Left kidney (tissue), 8 donors: ENCODE measurements at places on chromosomes 1 and 21. TPM values are rescaled to one million over a fixed set of nuclear protein-coding genes. Genes with fewer than 3 reads are reported as not detected.

- DNase-seq: no peak
Observed at GRCh38 chr21:36852293-36852692, 114.2 kb downstream of the HLCS start.

PBXIP1 gene
- 59.6 TPM for polyA plus RNA-seq

GRCh38 chr1:15051882-15052528, 101.5 kb upstream of the TMEM51 start:
- no peak for DNase-seq

YBEY gene
- polyA plus RNA-seq: 24.8 TPM

DNA sequence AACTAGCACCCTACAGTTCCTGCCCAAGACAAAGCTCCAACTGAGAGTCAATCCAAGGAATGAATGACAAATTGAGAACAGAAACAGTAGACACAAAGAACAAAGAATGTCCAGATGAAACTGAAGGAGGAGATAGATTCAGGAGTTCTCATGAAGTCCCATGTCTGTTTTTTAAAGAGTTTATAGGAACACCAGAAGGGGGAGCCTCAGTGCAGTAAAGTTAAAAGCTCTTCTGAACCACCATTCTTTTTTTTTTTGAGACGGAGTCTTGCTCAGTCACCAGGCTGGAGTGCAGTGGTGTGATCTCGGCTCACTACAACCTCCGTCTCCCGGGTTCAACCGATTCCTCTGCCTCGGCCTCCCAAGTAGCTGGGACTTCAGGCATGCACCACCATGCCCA, 323.6 kb downstream of the MRPL39 start:
- peak; percentile 26 for DNase-seq

GRCh38 chr1:233668725-233669294, 54.9 kb downstream of the KCNK1 start:
- no peak for DNase-seq

KRTAP21-1 gene
- polyA plus RNA-seq: not detected

- no peak for DNase-seq
Observed at GRCh38 chr1:156128654-156129597, 14.4 kb downstream of the LMNA start.

AMY1B gene
- not detected for polyA plus RNA-seq

GRCh38 chr1:170073893-170074249, 624 bp downstream of the KIFAP3 start:
- no peak for DNase-seq

DNA sequence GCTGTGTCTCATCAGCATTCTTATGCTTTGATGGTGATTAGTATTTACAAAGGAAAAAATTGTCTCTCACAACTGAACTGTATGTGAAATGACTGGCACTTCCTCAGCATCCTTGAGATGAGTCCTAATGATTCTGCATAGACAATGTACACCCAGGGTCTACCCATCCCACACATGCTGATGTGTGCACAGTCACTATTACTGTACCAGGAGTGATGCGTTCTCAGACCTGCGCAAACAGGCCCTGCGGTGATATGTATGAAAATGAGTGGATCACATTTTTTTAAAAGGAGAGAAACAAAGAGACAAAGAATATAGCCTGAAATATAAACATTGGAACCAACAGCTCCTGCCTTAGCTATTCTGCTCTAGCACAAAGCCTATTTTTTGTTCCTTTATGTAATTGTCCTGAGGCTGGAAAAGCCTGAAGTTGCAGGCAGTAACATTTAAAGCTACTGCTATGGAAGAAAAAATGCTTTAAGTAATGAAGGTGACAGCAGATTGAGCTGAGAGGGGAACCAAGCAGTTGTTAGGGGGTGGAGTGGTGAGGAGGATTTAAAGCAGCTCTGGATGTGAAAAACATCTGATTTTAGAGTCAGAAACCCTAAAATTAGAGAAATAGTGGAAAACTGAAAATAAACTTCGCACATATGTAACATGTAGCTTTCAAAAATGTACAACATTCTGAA, 5.5 kb downstream of the RCAN1 start:
- no peak for DNase-seq

- DNase-seq: no peak
Observed at GRCh38 chr1:13617773-13618172, 34.1 kb downstream of the PDPN start.

DNA sequence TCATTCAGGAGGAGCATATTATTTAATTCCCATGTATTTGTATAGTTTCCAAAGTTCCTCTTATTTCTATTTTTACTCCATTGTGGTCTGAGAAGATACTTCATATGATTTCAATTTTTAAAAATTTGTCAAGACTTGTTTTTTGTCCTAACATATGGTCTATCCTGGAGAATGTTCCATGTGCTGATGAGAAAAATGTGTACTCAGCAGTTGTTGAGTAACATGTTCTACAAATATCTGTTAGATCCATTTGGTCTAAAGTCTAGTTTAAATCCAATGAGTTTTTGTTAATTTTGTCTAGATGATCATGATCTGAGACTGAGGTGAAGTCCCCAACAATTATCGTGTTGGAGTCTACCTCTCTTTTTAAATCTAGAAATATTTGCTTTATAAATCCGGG, 14.5 kb downstream of the PSMG1 start:
- DNase-seq: no peak

DNA sequence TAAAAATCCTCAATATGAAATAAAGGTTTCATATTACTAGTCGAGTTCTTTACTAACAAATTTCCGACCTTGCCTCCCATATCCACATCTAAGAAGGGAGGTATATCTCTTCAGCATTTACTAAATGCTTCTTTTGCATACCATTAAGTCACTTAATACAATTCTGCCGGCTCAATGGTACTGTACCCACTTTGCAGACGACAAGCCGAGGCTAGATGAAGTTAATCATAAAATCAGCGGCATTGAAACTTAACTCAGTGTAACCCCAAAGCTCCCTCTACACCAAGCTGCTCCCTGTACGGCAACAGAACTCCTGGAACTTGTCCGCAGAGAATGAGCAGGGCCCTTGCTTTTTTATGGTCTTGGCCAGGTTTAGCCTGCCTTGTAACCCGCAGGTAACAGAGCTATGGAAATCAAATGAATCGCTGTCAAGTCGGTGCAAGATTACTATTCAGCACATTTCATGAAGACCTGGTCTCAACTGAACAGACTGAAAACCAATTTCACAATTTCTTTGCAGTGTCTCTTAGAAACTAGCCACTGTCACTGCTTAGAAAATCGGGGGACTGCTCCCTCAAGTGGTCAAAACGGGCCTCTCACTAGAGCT, 738 bp downstream of the INTS7 start:
- no peak for DNase-seq

DNA sequence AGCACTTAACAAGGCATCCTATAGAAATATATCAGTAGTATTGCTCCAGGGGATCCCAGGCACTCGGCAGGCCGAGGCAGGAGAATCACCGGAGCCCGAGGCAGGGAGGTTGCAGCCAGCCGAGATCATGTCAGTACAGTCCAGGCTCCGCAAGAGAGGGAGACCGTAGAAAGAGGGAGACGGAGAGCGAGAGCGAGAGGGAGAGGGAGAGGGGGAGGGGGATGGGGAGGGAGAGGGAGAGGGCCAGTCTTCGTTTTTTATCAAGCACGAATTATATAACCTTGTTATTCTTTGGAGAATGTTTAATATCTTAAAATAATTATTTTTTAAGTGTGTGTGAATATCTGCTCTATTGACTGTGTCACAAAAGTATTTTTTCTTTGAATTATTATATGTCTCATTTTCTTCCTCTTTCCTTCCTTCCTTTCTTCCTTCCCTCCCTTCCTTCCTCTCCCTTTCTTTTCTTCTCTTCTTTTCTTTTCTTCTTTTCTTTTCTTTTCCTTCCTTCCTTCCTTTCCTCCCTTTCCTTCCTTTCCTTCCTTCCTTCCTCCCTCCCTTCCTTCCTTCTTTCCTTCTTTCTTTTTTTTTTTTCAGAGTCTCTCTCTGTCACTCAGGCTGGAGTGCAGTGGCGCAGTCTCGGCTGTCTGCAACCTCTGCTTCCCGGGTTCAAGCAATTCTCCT, 233.7 kb downstream of the SRGAP2C start:
- no peak for DNase-seq

DNA sequence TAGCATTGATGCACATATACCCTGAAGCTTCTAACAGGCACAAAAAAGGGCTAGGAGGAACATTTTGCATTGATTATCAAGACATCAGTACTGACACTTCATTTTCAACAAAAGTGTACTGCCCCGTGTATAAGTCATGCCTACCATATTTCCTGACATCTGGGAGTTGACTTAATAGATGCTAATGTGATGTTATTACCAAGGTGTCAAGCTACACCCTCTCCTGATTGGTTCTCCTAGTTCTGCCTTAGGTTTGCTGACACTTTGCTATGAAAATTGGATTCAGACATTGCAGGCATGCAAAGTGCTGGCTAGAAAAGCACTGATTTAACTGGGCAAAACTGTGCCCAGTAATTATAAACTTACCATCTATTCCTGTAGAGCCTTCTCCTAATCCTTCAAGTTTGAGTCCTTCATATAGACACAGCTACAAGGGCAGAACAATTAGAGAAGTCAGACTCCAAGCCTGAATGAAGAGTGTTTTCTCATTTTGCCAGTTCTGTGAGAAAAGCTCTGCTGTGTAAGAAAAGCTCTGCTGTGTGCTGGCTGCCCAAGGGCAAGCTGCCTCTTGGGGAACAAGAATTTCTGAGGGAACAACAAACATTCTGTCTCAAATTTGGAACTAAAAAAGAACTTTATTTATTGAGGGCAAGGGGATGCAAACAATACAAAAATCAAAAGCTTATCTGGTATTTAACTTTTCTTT, 11.2 kb downstream of the S100A10 start:
- DNase-seq: no peak

LCE1A gene
- not detected for polyA plus RNA-seq

DNA sequence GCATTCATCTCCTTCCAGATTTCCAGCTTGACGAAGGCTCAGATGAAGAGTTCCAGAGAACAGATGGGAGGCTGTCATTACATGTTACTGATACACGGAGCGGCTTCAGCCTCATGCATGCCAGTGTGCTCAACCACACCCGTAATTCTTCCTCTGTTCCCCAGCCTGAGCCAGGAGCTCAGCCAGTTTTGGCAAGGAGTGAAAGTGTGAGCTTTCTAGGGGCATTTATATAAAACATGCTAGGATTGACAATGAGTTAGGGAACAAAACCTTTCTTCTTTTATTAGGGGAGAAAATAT, 290.4 kb upstream of the PLXNA2 start:
- no peak for DNase-seq

DNA sequence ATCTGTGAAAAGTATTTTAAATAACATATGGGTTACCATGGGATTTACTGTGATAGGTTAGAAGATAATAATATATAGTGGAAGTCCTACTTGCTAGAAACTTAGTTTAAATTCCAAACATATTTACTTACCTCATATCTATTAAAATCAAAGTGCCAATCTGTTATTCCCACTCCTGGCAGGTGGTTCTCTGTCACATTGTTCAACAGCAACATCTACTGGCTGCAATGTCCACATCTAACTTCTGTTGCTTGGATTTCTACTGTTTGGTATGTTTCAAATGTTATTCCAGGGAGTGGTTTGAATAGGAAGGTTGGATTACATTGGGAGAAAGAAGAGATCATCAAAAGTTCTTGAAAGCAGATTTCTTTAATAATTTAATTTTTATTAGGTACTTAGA, 122.5 kb upstream of the NCAM2 start:
- no peak for DNase-seq

DNA sequence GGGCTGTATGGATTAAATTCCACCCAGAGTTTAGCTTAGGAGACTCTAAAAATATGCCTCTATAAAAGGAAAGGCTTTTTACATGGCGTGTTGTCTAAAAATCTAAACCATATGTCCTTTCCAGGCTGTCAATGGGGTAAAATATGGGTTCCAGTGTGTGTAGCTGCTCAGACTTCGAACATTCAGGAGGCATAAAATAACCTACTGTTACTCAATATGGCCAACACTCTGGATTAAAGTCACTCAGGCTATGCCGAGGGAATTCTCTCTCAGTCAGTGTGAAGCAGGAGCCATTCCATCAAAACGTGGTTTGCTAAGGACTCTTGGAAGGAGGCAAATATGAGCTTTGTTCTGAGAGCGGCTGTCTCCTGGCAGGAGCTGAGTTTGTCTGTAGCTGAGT, 135.3 kb downstream of the RUNX1 start:
- no peak for DNase-seq

DNA sequence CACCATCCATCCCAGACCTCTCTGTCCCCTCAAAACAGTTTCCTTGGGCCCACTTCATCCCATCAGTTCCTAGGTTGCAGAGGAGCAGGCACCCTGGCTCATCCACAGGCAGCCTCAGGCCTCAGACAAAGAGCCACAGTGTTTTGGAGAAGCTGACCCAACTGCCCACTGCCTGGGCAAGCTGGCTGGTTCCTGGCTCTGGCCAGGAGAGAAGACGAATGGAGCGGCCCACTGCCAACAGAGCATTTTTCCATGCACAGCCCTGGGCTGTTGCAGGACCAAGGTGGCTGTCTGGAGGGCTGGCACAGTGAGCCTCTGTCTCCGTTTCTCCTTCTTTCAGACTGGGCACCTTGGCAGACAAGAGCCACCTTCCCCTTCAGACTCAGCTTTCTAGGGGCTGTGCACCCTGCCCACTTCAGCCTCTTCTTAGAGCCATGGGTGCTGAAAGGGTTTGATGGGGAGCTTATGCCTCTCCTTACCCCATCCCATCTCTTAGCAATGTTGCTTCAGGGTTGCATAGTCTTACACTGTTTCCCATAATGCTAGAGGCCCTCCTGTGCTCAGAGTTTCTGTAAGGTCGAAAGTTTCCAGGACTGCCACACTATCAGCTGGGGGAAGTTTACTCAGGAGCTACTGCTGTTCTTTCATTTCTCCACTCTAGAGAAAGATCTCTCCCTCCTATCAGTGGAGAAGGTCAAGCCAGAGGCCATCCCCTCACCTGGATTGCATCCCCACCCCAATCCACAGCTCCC, 973 bp downstream of the FMOD start:
- no peak for DNase-seq

CCDC17 gene
- polyA plus RNA-seq: 1.3 TPM

DNA sequence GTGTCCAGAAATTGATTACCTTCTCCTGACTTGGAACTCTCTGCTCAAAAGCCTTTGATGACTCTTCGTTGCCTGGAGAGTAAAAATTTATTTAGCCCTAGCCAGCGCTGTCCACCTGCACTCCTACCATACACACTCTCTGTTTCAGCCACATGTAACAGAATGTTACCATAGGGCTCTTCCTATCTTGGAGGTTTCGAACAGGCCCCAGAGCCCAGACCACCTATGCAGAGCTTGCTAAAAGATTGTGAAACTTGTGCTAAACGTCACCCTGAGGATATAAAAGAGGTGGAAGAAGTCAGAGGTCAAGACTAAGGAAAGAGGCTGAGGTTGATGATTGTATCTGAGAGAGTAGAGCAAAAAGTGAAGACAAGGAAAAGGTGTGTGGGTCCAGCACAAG, 237.0 kb upstream of the HOOK1 start:
- no peak for DNase-seq

GRCh38 chr1:53971718-53972117, 25.6 kb downstream of the LRRC42 start:
- DNase-seq: no peak
